ENCODE measurements at places on chromosomes 7 and 10.

DNA sequence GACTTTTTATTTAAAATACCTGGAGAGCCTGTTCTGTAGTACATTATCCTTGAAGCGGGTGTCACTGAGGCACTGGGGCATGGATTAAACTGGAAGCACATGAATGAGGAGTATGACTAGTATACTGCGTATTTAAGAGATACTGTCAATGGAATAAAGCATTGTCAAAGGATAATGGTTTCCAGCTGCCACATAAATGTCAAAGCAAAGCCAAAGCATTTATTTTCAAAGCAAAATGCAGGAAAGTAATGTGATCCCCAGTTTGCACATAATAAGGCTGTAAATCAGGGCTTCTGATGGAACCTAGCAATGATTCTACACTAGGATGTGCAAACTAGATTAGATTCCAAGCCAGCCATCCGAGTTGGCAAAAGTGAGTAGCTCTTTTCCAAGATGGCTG, 240.1 kb downstream of the POU6F2 start:
- no peak for DNase-seq

DNA sequence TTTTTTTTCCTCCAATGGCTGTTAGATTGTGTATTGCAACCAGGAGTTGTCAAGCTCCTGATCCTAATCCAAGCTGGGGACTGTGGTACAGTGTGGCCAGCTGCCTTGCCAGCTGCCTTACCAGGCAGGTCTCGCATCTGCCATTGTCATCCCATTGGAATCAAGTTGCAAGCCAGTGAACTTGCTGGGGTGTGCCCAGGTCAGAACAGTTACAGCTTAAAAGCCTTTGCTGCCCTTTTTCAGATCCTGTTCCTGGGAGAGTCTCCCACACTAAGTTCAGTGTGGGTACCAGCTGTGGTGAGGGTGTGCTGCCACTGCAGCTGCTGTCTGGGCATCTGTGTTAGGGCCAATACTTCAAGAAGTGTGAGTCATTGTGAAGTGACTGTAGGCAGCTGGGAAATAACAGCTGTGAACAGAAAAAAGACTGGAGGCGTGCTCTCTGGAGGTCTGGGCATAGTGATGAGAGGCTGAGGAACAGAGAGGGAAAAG, 72.8 kb downstream of the CCNY start:
- peak; percentile 43 for DNase-seq

- no peak for DNase-seq
Observed at GRCh38 chr10:36109399-36110023, 467.4 kb upstream of the FZD8 start.

GRCh38 chr7:127667017-127667670, 15.2 kb downstream of the SND1 start:
- DNase-seq, result no peak

GRCh38 chr7:28157831-28158416, 22.7 kb downstream of the JAZF1 start:
- no peak for DNase-seq

GRCh38 chr10:61778137-61778536, 115.4 kb downstream of the CABCOCO1 start:
- DNase-seq, result no peak

DNA sequence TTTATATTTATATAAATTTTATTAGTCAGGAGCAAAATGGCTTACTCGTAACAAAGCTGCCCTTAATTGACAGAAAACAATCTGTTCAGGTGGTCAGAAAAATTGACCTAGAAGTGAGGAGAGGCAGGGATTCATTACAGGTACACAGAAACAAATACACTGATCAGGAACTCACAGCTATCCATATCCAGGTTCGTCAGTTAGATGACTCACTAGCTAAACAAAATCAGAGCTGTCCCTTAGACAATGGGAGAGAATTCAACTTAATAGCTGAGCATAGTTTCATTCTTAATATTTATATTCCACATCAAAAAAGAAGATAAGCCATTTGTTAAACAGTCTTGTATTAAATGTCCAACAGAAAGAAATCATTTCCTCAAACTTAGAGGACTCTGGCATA, 41.7 kb downstream of the HYCC1 start:
- DNase-seq, result no peak

- DNase-seq, result no peak
Observed at GRCh38 chr7:55501611-55502010, 70.7 kb downstream of the VOPP1 start.

GRCh38 chr7:12861070-12861469, 173.6 kb downstream of the ARL4A start:
- DNase-seq, result no peak

DNA sequence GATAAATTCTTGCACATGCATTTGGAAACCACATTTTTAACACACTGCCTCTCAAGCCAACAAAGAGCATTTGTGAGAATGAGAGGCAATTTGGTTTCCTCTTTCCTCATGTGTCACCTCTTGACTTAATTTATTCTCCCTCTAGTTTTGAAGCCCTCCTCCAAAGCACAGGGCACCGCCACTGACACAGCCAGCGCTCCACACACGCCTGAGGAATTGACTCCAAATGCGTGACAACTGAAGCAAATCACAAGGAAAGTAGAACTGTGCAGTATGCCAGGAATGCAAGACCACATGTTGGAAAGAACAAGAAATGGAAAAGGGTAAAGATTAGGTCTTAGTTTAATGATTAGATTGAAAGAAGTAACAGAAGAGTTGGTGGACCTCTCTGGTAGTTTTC, 173.3 kb downstream of the LSM5 start:
- DNase-seq, result no peak

- no peak for DNase-seq
Observed at GRCh38 chr10:93165367-93165766, 91.7 kb downstream of the CYP26A1 start.

Measured in activated CD4-positive, alpha-beta T cell treated with anti-CD3 and anti-CD28 coated beads for 36 hours (primary cell).